ENCODE measurements at places on chromosomes 2 and 18.

GRCh38 chr2:42566837-42567321 lies 1.6 kb upstream of the MTA3 start:
- DNase-seq, result no peak

DNA sequence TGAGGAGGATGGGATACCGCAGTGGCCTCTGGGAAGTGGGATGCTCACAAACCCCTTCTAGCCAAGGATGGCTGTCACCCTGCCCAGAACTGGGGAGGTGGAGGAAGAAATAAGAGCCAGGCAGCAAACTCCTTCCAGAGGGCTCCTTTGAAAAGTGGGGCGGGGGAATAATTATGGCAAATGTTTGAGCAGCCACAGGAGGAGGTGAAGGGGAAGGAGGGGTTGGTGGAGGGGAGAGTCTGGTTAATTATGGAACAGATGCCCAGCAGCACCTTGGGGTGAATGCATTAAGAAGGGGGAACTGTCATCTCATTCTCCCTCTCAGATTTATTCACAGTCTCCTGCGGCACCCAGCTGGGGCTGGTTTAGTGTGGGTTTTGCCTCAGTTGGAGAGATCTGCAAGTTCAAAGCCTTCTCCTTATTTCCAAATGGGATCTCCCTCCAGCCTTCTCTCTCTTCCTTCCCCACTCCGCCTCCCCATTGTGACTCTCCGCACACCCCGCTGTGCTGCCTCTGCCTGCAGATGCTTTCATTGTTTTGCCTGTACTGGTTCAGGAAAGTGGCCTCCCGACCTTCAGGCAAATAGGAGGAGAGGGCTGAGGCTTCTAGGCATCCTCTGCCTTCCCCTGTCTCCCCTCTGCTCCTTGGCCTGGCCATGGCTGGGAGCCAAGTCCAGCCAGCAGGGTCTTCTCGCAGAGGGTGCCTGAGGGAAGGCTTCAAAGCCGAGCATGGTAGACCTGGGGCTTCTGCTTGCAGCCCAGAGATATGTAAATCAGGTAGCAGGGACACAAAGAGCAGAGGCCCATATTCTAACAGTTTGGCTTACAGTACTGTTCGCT lies 457.2 kb upstream of the MEX3C start:
- no peak for DNase-seq

DNA sequence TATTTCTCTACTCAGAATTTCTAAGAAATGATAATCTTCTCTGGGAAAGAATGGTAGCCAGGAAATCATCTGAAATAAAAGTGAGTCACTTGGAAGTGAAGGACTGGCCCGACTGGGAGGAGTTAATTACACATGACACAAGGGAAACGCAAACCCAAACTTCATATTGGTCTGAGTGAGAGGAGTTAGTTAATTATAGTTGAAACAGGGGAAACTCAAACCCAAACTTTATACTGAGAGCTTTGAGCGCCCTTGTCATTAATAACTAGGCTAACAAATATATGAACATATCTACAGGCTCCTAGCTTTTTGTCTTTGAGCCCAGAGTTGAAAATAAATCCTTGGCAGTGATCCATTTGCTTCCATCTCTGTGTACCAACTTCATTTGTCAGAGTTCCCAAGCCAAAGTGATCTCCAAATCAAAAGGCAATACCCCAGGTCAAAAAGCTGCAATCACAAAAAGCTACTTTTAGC lies 187.8 kb upstream of the COL3A1 start:
- DNase-seq, result no peak

DNA sequence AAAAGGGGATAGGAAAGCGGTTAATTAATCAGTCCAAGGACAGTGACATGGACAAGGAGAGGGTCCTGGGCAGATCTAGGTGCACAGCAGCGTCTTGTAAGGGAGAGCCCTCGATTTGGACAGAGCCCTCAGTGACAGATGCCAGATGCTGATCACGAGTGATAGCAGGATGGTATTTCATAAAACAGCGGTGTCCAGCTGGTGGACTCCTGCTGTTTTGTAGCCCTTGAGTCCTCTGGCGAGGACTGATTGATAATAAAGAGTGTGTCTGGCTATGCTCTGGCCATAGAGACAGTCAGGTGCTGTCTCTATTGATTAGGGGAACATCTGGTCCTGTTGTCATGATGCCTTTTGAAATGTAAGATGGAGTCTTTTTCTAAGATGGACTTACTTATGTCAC lies 180.7 kb downstream of the NCK2 start:
- no peak for DNase-seq

DNA sequence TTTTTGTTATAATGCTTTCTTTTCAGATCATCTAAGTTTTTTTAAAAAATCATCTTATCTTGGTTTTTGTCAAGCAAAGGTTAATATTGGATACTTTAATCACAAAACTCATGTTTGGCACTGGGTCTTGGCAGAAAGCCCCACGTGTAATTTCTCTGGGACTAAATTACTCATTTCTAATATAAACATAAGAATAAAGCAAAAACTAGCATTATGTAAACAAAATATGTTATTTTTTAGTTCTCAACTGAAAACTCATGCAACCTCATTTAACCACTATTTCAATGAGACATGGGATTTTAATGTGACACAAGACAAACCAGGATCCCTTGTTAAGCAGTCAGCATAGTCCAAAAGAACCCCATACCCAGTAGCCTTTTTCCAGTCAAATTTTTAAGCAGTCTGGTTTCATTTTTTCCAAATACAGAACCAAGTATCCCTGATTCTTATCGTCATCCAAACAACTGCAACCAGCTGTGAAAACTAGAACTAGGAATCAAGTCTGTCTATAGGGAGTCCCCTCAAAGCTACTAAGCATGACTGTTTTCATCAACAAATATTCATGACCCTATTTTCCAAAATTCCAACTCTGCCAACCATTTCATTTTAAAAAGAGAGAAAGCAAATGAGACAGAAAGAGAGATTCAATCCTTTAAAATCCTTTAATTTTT lies 27.1 kb downstream of the PID1 start:
- DNase-seq, result no peak

- DNase-seq, result no peak
Measured at GRCh38 chr2:111632661-111633060, 251.3 kb downstream of the ANAPC1 start.

- no peak for DNase-seq
Measured at GRCh38 chr2:238142382-238143205, 4.1 kb downstream of the KLHL30 start.

DNA sequence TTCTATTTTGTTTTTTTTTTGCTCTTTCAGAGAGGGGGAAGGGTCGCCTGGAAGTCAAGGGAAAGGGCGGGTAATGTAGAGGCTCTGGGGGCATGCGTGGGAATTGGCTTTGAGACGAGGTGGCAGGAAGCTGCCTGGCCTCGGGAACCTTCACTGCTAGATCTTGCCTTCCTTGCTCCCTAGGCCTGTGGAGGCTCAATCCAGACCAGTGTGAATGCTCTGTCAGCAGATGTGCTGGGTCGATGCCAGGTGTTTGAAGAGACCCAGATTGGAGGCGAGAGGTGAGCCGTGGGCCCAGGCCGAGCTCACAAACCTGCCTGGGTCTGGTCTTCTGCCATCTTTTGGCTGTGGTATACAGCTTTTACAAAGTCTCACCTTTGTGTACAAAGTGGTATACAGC lies 15.5 kb downstream of the CCT7 start:
- no peak for DNase-seq

All from DMS79 treated with DMSO at 0.1 percent for 48 hours (cell line).